HCEC 1CT (cell line): ENCODE measurements at places on chromosomes 6 and 20.
A peak's percentile ranks its signal among the peaks of the same experiment; 100 is the strongest.

GRCh38 chr20:46550461-46550860, at the start of gene OCSTAMP:
Gene OCSTAMP, minus strand, starts transcription at chr20:46550654. Its CDS starts 94 bp downstream, at chr20:46550560.
- DNase-seq = no peak

DNA sequence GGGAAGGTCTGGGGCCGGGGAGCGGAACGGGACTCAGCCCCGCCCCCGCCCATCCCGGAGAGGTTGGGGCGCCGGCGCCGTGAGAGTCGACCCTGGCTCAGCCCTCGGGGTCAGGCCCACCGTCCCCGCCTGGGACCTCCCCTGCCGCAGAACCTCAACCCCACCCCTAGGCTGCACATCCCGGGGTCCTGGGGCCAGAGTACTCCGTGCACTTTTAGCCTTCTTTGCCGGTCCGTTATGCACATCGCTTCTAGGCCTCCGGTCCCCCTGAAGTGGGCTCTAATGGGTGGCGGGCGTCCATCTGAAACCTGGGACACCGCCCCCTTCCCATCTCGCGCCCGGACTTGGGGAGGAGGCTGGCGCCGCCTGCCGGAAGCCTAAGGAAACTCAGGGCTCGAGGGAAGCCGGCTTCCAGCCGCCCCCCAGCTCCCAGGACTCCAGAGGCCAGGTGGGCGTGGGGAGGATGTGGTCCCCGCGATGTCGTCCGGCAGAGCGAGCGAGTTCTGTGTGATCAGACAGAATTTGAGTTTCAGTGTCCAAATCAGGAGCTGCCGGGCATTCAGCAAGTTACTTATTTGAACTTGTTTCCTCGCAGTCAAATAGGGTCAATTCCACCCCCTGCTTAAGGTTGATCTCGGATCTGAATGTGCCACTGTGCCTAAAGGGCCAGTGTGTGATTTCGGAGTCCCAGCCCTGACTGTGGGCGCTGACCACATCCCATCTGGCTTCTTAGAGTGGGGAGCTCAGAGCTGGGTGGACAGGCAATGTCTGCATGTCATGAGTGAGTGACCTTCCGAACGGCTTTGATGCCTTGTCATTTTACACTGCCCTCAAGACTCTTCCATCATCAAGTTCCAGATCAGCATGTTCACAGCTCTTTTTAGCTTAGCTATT, 47.6 kb downstream of the CPXM1 start:
- peak; percentile 14 for DNase-seq

DNA sequence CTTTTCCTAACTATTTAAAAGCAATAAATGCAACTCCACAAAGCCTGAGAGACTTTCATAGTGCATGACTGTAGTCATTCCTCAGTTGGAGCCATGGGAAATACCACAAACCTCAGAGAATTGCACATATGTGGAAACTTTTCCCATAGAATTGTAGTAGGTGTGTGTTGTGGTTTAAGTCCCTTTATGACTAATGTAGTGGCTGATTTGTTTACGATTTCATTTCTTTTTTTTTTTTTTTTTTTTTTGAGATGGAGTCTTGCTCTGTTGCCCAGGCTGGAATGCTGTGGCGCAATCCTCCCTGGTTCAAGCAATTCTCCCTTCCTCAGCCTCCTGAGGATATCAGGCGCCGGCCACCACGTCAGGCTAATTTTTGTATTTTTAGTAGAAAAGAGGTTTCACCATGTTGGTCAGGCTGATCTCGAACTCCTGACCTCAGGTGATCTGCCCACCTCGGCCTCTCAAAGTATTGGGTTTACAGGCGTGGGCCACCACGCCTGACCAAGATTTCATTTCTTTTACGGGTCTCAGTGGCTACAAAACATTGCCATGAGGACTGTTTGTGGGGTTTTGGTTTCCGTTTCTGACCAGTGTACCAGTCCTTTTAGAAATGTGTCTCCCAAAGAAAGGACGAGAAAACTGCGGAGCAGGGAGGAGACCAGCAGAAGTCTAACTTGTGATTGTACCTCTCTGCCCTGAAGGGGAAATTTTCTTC, 212.1 kb upstream of the MARCKS start:
- DNase-seq = peak; percentile 93

- DNase-seq = peak; percentile 80
Observed at GRCh38 chr6:32819729-32820128, 2.9 kb upstream of the HLA-DOB start.

DNA sequence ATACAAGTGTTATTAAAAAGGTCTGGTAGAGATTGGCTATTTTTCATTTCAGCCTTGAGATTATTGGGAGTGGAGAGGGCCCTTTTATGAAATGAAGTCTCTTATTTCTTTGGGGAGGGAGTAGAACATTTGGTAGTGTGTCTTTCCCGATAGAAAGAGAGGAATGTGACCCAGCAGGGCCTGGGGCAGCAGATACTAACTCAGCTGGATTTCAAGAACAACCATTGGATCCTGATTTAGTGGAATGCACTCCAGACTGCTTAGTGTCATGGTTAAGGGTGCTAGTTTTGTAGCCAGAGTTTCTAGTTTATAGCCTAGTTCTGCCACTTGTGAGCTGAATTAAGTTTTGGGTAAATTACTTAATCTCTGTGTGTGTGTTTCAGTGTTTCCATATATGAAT, 18.4 kb upstream of the FLRT3 start:
- no peak for DNase-seq

- peak; percentile 76 for DNase-seq
Observed at GRCh38 chr6:1485678-1486077, 96.3 kb downstream of the FOXF2 start.

DNA sequence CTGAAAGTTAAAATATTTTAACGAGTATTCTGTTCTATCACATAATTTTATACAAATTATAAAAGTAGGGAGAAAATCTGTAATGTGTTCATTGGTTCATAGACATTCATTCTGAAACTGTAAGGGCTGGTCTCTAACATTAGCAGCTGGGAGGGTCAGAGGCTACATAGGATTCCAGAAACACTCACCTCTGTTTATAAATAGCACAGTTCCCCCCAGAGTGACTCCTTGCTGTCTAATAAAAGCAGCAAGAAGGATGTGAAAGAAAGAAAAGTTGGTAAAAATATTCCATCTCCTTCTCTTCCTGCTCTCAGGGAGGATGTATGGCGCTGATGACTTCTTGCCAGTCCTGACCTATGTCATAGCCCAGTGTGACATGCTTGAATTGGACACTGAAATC, 25.3 kb upstream of the NAA20 start:
- peak; percentile 55 for DNase-seq

DNA sequence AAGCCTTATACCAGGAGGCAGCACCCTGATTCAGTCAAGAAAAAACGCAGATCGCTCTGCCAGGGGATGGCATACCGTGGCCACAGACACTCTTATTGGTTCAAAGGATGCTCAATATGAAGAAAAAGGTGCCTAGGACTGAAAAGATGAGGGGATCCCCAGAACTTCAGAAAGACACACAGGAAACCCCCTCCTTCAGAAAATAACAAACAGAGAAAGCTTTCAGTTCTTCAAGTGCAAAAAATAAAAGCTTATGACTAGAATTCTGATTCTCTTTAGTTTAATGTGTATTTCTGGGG, 17.7 kb upstream of the MYB start:
- DNase-seq = no peak

DNA sequence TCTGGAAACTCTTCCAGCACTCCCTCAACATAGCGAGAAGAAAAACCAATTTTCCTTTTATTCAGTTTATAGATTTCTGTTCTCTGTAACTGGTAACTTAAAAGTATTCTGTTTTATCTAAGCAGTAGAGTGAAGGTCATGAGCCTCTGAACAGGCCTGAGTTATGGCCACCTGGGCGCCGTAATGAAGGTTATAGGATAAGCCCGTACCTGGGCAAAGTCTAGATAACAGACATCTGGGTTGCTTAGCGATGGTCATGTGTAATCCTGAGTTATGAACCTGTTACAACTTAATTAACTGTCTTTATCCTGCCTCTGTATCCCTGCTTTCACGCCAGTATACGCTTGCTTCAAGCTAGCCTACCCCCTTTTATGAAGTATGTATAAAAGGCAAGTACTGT, 13.0 kb upstream of the FAM217A start:
- no peak for DNase-seq

- DNase-seq = no peak
Observed at GRCh38 chr6:134634966-134635365, 314.9 kb downstream of the ALDH8A1 start.

- DNase-seq = no peak
Observed at GRCh38 chr6:1736346-1737105, 126.8 kb downstream of the FOXC1 start.

- DNase-seq = no peak
Observed at GRCh38 chr6:169997187-169997929, 245.9 kb downstream of the ERMARD start.
